Upper lobe of left lung (tissue), 6 donors: ENCODE measurements at places on chromosomes 1 and 21.

GRCh38 chr1:80818211-80818610 is 982.5 kb upstream of the ADGRL2 start:
- DNase-seq: no peak

GRCh38 chr1:214739621-214740238 is 136.7 kb downstream of the CENPF start:
- no peak for DNase-seq

DNA sequence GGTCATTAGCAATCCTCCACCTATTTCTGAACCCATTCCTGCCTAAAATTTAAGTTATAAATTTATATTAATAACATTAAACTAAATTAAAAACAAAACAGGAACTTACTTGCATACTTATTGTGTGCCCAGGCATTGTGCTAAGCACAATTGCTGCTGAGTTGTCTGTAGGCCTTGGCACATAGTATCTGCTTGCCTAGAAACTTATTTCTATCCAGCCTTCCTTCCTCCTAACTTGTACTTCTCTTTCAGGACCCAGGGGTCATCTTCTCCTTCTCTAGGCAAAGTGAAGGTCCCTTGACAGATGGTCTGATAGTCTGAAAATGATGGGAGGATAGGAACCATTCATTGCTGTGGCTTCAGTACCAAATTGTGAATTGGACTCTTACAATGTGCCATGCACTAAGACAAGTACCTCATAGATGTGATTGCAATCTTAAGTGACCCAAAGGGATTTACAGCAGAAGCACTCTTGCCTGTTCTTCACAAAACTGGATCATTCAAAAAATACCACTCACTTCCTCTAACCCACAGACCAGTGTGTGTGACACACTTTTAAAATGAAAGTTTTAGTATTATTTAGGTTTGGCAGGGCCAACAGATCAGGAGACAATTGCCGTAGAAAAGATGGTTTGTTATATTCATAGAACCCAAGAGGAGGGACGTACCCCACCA is 10.3 kb upstream of the CD101 start:
- DNase-seq: no peak

DNA sequence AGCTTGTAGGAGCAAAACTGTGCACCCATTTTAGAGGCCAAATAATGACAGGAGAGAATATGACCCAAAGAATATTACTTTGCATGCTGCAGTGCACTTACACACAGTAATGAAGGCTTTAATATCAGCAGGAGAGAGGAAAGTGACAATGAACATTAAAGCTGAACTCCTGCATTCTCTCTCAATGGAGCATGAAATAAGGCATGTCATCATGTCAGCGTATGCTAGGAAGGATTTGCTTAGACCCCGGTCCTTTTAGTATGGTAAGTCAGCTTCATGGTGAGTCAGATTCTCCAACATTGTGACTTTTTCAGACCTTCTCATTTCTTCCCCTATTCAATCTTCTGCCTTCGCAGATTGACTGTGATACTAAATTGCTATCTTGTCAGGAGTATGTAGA is 210.7 kb upstream of the TMPRSS15 start:
- DNase-seq: no peak

DNA sequence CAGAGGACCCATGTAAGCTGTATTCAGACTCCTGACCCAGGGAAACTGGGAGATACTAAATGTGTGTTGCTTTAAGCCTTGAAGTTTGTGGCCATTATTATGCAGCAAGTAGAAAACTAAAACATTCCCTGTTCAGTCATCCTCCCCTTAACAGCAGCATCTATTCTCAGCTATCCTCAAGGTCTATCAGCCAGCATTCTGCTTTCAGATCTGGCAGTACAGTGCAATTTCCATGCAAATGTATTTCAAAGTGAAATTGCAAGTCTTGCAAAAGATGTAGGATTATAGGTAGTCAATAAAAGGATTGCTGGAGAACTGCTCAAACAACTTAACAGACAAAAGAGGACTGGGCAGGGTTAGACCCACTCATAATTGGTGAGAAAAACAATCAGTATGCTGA is 111.3 kb downstream of the NOS1AP start:
- DNase-seq: no peak

- DNase-seq: no peak
Observed at GRCh38 chr1:151048645-151049032, 1.1 kb downstream of the C1orf56 start.

DNA sequence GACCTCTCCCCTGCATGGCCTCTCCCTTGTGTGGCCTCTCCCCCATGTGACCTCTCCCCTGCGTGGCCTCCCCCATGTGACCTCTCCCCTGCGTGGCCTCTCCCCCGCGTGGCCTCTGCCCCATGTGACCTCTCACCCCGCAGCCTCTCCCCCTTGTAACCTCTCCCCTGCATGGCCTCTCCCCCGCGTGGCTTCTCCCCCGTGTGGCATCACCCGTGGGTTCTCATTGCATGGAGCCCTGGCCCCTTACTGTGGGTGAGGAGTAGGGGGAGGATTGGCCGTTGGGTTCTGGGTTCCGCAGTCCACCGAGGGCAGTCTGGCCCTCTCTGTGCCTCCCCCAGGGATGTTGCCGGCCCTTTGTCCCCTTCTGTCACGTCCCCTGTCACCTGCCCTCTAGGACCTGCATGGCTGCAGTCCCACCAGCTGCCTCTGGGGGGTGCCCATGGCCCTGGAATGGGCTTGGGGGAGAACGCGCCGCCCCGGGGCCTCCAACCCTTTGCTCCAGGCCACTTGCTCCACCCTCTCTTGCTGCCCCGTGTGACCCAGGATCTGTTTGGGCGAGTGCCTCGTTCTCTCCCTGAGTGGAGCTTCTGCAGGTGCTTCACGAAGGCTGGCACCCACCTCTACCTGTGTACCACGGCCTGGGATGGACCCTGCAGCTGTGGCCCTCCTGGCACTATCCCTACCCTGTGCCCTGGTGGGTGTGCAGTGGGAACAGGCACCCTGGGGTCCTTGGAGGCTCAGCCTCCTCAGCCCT is 21.3 kb downstream of the RRP1 start:
- peak; percentile 90 for DNase-seq

DNA sequence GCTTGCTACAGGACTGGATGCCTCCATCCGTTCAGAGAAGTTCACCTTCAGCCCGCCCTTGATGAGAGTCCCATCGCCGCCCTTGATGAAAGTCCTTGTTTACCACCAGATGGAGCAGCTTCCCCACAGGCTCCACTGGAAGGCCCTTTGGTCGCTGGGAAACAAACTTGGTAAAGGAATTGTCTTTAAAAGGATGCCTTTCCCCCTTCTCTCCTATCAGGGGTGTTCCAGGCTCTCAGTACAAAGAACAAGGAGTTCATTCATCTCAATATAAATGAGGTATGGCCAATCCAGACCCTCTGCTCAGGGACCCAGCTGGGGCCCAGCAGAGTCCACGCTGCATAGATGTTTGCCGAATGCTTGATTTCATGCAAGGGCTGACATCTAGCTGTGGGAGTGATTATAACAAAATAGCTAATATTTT is 50.8 kb downstream of the CAPN9 start:
- peak; percentile 49 for DNase-seq

- no peak for DNase-seq
Observed at GRCh38 chr1:44503625-44504024, 98.6 kb downstream of the RNF220 start.

DNA sequence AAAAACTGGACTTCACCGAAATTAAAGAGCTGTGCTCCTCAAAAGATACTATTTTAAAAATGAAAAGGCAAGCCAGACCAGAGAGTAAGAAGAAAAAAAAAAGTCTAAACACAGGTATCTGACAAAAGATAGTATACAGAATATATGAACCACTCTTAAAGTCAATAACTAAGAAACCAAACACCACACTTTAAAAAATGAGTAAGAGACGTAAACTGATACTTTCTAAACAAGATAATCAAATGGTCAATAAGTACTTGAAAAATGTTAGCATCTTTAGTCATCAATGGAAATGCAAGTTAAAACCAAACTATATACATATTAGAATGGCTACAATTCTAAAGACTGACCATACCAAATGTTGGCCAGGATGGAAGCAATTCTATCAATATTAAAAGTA is 77.6 kb downstream of the EVI5 start:
- no peak for DNase-seq

- DNase-seq: no peak
Observed at GRCh38 chr1:216566641-216567205, 143.5 kb upstream of the USH2A start.

DNA sequence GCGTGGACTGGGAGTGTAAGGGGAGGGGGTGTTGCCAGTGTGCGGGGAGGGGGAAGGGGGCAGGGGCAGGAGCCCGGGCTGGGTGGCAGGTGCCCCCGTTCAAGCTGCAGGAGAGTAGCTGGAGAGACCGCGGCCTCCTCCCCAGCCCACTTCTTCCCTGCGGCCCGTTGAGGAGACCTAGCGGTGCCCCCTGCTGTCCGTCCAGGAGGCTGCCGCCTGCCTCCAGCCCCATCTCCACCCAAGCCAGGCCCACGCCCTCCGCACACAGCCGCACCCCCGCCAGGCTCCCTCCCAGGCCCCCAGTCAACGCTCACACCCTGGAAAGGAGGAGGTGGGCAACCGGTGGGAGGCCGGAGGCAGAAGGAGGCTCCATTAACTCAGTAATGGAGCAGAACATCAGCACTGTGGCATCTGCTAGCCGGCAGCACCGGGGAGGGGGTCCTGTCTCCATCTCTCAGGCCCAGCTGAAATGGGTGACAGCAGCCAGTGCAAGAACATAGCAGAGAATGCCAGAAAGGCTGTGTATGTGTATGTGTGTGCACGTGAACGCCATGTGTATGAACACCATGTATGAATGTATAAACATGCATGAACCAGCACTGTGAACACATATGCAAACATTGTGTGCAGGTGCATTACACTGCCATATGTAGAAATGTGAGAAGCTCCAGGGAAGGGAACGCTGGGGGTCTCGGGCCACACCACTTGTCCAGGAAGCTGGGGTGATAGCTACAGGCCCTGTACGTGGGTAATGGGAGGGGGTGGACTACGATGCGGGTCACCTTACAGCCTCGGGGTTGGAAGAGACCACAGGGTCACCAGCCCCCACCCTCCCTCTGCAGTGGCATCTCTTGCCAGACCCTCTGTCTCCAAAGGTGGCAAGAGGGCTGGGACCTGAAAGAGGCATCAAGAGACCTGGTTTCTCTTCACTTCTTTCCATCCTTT is 84.6 kb downstream of the SYT2 start:
- DNase-seq: peak; percentile 89

DNA sequence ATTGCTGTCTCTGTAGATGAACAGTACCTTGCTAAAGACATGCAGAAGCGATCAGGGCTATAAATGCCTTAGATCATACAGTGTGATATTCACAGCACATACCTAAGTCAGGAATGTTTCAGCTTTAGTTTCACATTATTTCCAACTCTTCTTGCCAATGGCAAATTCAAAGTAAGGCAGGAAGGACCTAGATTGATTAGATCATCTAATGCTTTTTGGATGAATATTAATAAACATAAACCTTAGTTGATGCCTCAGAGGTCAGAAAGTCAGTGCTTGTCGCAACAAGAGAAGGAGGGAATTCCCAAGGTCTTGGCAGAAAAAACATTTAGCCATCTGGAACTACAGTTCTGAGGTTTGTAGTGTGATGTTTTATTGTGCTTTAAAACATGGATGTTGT is 122.3 kb downstream of the TNFSF18 start:
- no peak for DNase-seq

- no peak for DNase-seq
Observed at GRCh38 chr1:37545019-37545418, 9.1 kb downstream of the SNIP1 start.

GRCh38 chr1:248417854-248418253 is 15.0 kb downstream of the OR2T1 start:
- DNase-seq: no peak

DNA sequence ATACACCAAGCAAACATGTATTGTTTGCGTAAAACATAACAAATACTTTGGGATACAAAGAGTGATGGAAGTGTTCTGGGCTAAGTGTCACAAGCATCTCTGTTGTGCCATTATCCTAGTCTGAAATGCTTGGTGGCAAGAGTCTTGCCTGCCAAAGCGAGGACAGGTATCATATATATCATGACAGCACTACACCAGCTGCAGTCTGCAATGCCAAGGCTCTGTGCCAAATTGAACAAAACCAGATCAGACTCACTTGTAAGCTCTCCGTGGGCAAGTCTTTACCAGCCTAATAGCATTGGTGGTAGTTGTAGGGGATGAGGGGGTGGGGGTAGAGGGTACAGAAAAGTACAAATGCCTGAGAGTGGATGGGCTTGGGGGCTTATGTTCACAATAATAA is 119.2 kb downstream of the RWDD3 start:
- DNase-seq: no peak
